ENCODE measurements at places on chromosomes 16 and 17. TPM values are rescaled to one million over a fixed set of nuclear protein-coding genes. Genes with fewer than 3 reads are reported as not detected.

Gene CYBA
- total RNA-seq, result 28.7 TPM

Gene TPPP3
- total RNA-seq, result 21.7 TPM

Gene CALB2
- 0.39 TPM for total RNA-seq

Gene VKORC1
- 152 TPM for total RNA-seq

Gene UTS2R
- total RNA-seq, result 7.2 TPM

Gene DPEP1
- total RNA-seq, result 0.39 TPM

Gene MYH8
- 0.96 TPM for total RNA-seq

Gene SMCR8
- 14.0 TPM for total RNA-seq

Gene MT1G
- total RNA-seq, result not detected

GRCh38 chr17:13240851-13241250, 223.0 kb upstream of the ELAC2 start:
- H3K4me3 ChIP-seq, result no peak overlapping the region
- no peaks in the 10 kb centered on the region for H3K36me3 ChIP-seq
- H3K27me3 ChIP-seq, result no peaks in the 10 kb centered on the region
- no peak for DNase-seq

GRCh38 chr17:18042983-18043382, 3.8 kb downstream of the GID4 start:
- H3K4me3 ChIP-seq, result peak overlapping the region; percentile 7
- no peaks in the 10 kb centered on the region for H3K36me3 ChIP-seq
- H3K27me3 ChIP-seq, result peaks cover 2% of the 10 kb centered on the region
- no peak for DNase-seq

DNA sequence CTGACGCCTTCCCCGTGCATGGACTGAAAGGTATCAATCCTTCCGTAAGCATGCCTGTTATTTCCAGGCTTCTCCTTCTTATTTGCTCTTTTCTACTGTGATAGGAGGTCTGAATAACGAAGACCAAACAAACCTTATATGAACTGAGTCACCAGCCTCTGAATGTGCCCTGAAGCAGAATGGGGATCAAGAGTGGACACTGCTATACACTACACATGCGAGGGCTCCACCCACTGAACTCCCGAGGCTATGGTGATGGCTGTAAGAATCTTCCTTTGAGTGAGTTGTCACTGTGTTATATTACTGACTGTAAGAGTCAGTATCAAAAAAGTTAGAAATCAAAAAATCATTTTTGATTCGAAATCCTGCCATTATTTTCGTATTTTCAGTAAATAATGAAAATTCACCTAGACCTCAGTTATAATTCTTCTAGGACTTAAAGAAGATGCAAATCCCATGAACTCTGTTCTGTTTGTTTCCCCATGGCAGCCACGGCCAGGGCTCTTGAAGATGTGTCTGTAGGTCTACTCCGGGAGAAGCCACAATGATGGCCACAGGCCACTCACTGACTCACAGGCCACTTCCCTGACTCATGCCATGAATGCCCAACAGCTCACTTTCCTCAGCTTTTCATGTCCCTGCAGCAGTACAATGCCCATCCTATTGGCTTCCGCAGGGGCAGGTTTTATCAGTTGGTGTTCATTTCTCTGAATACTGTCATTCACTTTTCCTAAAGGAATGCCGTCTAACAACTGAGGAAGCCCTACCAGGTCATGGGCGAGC, 54.7 kb downstream of the ZZEF1 start:
- H3K4me3 ChIP-seq, result no peak overlapping the region
- peaks cover 4% of the 10 kb centered on the region for H3K27me3 ChIP-seq
- H3K4me1 ChIP-seq, result no peaks in the 10 kb centered on the region
- H3K27ac ChIP-seq, result no peak overlapping the region

DNA sequence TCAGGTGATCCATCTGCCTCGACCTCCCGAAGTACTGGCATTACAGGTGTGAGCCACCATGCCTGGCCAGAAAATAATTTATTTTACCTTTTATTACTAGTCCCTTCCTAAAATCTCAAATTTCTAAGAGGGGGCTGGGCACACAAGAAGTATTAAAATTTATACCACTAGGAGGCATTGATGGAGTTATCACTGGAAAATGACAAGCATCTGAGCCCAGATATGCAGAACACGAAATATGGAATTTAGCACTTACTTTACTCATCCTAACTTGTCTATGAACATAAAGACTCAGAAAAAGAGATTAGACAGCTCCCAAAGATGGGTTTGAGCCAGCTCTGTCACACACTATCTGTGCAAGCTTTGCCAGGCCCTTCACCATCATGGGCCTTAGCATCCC, 46.4 kb downstream of the STAT5A start:
- H3K27ac ChIP-seq, result no peak overlapping the region
- H3K4me3 ChIP-seq, result no peak overlapping the region
- peaks cover 4% of the 10 kb centered on the region for H3K36me3 ChIP-seq
- peaks cover 4% of the 10 kb centered on the region for H3K27me3 ChIP-seq
- DNase-seq, result no peak

DNA sequence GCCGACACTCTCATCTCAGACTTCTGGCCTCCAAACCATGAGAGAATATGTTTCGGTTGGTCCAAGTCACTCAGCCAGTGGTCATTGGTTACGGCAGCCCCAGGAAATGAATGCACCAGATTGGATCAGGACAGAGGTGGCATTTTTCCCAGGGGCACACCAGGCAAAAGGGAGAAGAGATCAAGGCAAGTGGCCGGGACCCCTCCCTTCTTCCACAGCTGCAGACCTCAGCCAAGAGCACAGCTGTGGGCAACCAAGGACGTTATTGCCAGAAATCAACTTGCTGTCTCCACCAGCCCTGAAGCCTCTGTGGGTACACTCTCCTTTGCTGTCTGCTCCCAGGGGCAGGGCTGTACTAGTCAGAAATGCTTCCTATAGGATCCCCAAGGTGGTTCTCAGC, 20.7 kb downstream of the LRRC75A start:
- no peak for DNase-seq
- peaks cover 17% of the 10 kb centered on the region for H3K4me1 ChIP-seq
- H3K36me3 ChIP-seq, result no peaks in the 10 kb centered on the region
- peaks cover 5% of the 10 kb centered on the region for H3K27me3 ChIP-seq
- H3K27ac ChIP-seq, result peak overlapping the region; percentile 34

DNA sequence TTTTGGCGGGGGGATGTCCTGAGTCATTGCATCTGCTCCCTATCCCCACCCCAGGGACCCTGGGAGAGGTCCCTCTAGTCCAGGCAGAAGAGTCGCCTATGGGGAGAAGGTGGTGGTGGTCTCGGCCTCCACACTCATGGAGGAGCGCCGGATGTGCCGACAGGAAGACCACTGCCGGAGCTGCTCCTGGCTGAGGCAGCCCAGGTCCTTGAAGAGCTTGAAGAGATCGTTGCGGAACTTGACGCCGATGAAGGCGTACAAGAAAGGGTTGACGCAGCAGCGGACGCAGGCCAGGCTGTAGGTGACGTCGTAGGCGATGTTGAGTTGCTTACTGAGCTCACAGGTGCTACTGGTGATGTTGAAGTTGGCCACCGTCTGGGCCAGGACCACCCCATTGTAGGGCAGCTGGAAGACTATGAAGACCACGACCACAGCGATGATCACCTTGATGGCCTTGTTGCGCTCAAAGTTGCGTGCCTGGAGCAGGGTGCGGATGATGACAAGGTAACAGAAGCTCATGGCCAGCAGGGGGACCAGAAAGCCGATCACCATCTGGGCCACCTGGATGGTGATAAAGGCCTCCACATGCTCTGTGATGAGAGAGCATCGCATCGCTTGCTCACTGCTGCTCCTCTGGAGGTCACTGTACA, 10.5 kb downstream of the CCR7 start:
- H3K4me1 ChIP-seq, result peaks cover 41% of the 10 kb centered on the region
- no peaks in the 10 kb centered on the region for H3K36me3 ChIP-seq
- no peak overlapping the region for H3K27ac ChIP-seq
- no peaks in the 10 kb centered on the region for H3K27me3 ChIP-seq

GRCh38 chr17:78717431-78717980, 64.6 kb downstream of the CYTH1 start:
- peaks cover 43% of the 10 kb centered on the region for H3K4me1 ChIP-seq
- peak; percentile 57 for DNase-seq
- no peaks in the 10 kb centered on the region for H3K36me3 ChIP-seq
- peaks cover 7% of the 10 kb centered on the region for H3K27me3 ChIP-seq
- H3K27ac ChIP-seq, result peak overlapping the region; percentile 95
- peak overlapping the region; percentile 75 for H3K4me3 ChIP-seq

DNA sequence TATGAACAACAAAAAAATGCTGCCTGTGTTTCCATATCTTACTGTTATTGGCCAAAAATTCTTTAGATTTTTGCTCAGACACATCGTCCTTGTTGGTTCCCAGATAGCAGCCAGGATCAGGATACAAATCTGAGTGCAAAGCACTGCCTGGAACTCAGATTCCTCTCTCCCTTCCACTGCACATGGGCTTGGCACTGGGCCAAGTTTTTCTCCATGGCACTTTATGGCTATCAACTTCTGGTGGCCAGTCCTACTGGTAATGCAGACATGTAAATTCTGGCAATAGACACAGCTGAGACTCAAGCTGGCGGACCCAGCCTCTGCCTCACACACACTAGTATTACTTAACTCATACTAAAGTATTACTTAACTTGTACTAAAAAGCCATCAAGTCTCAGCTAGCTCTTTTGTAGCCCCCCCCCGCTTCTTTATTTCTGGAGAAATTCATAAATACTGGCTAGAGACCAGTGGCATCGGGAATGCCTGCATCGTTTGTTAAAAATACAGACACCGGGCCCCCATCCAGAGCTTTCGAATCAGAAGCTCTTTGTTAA, 181.2 kb upstream of the COX10 start:
- peak; percentile 35 for DNase-seq
- no peaks in the 10 kb centered on the region for H3K36me3 ChIP-seq
- no peak overlapping the region for H3K4me3 ChIP-seq
- peaks cover 3% of the 10 kb centered on the region for H3K27me3 ChIP-seq
- no peak overlapping the region for H3K27ac ChIP-seq

- no peak overlapping the region for H3K27ac ChIP-seq
- H3K27me3 ChIP-seq, result peaks cover 2% of the 10 kb centered on the region
- H3K4me3 ChIP-seq, result no peak overlapping the region
- DNase-seq, result no peak
- H3K36me3 ChIP-seq, result no peaks in the 10 kb centered on the region
- peaks cover 10% of the 10 kb centered on the region for H3K4me1 ChIP-seq
These were observed 9.3 kb downstream of the SMCR8 start for GRCh38 chr17:18324140-18325050.

DNA sequence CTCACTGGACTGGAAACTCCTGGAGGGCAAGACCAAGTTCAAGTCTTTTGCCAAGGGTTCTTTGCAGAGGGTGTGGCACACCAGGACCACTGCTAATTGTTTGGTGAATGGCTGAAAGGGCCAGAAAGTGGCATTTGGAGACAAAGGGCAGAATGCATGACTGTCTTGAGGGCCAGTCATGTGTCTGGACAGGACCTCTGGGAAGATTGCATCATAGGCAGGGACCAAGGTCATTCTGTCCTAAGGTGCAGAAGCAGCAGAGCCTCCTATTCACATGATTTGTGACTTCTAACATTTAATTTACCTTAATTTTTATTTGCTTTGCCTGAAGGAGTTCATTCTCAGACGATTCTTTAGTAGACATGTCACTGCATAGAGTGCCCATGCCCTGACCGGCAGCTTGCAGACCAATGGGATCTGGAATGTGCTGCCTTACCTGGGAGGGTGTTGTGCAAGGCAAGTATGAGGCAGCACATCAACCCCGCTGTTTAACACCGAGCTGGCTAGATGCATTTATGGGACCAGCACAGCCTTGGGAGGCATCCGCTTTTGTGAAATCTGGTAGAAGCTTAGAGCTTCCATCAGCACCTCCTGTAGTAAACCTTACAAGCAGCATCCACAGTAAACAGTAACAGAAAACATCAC, 62.3 kb upstream of the MAF start:
- H3K36me3 ChIP-seq, result peaks cover 9% of the 10 kb centered on the region
- no peak for DNase-seq
- H3K27ac ChIP-seq, result no peak overlapping the region
- H3K4me1 ChIP-seq, result no peaks in the 10 kb centered on the region

DNA sequence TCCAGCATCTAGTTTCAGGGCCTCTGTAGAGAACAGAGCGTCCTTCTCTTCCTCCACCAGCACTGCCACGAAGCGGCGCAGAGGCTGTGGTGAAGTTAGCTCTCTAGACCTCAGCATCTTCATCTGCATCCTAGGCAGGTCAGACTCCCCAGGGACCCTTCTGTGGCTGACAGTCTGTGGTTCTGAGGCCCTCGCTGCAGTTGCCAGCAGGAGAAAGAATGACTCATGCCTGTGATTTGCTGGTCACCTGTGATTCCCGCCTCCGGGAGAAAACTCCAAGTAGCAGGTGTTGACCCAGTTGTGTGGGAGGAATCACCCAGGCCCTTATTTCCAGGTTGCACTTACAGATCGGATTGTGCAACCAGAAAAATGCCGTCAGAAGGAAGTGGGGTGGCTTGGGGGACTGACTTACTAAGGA, 117.3 kb upstream of the CACNG5 start:
- H3K27ac ChIP-seq, result no peak overlapping the region
- peaks cover 29% of the 10 kb centered on the region for H3K4me1 ChIP-seq
- DNase-seq, result peak; percentile 50
- H3K27me3 ChIP-seq, result peaks cover 5% of the 10 kb centered on the region
- H3K36me3 ChIP-seq, result no peaks in the 10 kb centered on the region
